ENCODE measurements at places on chromosomes 13 and 19.
A peak's percentile ranks its signal among the peaks of the same experiment; 100 is the strongest.

DNA sequence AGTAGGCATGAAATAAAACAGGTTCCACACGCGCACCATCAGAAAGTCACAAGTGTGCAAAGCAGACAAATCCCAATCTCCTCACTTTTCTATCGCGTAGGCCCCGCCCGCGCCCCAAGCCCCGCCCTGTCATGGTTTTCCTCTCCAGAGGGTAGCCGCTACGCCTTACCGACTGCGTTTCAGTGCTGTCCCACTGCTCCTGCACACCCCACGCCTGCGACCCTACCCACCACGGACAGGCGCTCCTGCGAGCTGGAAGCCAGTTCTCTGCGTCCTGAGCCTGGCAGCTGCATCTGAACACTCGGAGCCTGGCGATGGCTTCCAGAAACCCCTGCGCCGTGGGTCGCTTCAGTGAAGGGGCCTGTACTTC is 379 bp upstream of the ZNF470 start:
- no peak for DNase-seq

- no peak for DNase-seq
These were observed 1.8 kb upstream of the LILRB4 start for GRCh38 chr19:54660964-54661363.

DNA sequence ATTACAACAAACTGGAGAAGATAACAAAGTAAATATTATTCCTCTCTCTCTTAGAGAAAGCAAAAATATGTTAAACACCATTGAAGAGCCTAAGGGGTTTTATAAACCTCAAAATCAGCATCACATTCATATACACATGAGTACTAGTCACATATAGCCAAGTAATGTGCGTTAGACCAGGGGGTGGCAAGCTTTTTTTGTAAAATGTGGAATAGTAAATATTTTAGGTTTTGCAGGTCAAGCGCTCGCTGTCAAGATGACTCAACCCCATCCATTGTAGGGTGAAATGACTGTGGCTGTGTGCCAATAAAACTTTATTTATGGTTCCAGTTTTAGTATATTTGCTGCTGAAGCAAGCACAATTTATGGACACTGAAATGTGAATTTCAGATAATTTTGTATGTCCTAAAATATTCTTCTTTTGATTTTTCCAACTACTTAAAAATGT is 21.7 kb downstream of the RFX2 start:
- no peak for DNase-seq

DNA sequence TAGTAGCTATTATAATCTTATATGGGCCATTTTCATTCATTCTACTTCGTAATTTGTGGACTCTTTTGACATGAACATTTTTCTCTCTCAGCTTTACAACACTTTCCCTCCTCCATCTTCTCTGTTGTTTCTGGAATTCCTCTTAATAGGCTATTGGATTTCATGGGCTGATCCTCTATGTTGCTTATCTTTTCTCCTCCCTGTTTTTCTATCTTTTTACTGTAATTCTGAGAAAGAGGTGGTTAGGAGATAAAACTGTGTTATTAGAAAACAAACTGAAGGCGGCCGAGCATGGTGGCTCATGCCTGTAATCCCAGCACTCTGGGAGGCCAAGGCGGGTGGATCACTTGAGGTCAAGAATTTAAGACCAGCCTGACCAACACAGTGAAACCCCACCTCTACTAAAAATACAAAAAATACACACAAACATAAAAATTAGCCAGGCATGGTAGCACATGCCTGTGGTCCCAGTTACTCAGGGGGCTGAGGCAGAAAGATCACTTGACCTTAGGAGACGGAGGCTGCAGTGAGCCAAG is 188.1 kb downstream of the UGGT2 start:
- DNase-seq = no peak

GRCh38 chr13:41652735-41653361 is 195.5 kb downstream of the RGCC start:
- no peak for DNase-seq

DNA sequence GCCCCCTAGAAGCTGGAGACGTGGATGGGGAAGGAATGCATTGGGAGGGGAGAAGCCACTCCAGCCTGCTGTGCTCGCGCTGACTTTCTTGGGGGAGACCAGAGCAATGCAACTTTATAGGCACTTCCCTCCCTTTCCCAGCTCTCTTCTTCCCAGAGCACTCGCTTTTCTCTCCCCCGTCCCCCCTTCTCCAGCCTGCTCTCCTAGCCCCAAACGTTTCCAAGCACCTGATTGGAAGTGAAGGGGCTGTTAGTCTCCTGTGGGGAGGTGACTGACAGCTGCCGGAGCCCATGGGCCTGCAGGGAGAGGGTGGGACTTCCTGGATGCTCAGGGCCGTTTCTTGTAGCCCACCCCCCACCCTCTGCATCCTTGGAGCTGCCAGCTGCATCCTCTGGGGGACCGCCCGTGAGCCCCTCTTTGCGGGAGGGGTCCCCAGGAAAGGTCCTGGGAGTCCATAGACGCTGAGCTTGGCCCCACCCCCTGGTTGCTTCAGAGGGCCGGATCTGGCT is 2.5 kb downstream of the HDGFL2 start:
- no peak for DNase-seq

GRCh38 chr13:40987606-40988280 is 31.4 kb downstream of the ELF1 start:
- DNase-seq = no peak

DNA sequence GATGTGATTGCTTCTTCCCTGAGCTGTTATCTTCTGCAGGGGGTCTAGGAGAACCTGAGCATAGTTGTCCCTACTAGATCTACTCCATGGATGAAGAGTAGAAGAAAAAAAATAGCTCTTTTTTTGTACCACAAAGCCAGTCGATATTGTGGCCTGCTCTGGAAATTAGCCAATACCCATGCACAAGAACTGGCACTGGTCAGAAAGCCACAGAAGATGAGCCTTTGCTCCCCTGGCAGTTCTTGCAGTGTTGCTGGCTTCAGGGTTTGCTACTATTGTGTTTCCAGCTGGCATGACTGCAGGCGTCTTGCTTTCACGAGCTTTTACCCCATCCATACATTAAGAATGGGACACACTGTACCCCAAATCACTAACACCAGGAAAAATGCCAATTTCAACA is 547.7 kb upstream of the KLF12 start:
- DNase-seq = no peak

- DNase-seq = peak; percentile 89
These were observed at the start of gene NDFIP2 for GRCh38 chr13:79480954-79481684. NDFIP2 (plus strand) TSS chr13:79481155; CDS start chr13:79481204, 49 bp downstream.

- DNase-seq = no peak
These were observed 1.3 kb downstream of the PRR22 start for GRCh38 chr19:5782945-5783919.

- DNase-seq = peak; percentile 70
These were observed 808 bp downstream of the DNMT1 start for GRCh38 chr19:10193790-10194499.

GRCh38 chr19:288911-289310 is 2.3 kb downstream of the PLPP2 start:
- no peak for DNase-seq

- no peak for DNase-seq
These were observed 1296.5 kb upstream of the SPRY2 start for GRCh38 chr13:81637457-81637856.

- DNase-seq = no peak
These were observed 24.9 kb downstream of the SIGLEC7 start for GRCh38 chr19:51166846-51167490.

DNA sequence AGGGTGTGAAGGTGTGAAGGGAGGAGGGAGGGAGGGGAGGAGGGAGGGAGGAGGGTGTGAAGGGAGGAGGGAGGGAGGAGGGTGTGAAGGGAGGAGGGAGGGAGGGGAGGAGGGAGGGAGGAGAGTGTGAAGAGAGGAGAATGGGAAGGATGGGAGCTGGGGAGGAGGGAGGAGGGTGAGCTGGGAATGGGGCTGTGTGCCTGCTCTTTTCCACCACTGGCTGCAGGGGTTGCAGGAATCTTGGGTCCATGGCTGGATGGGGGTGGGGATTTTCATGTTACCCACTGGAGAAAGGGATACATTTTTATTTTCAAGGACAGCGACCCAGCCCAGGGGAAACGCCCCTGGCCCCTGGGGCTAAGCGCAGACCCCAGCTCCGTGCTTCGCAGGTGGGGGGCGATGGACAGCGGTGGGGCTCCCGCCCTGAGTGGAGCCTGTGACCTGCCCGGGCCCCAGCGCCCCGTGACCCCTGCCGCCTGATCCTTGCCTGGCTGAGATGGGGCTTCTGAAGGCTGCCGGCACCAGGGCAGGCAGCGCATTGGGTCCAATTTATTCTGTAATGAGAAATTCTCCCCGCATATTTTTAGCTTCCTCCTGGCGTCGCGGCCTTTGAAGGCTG is 3.0 kb upstream of the EFNA2 start:
- no peak for DNase-seq

DNA sequence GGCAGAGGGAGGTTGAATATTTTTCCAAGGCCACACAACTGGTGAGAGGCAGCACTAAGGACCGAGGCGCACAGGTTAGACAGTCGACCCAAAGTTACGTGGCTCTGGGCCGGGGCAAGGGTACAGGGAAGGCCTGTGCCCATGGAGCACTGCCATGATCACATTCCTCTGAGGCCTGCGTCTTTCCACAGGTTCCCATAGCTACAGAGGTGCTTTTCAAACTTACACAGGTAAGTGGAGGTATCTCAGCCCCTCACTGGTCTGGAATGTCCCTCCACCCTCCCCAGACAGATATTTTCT is 814 bp downstream of the ZNF211 start:
- no peak for DNase-seq

DNA sequence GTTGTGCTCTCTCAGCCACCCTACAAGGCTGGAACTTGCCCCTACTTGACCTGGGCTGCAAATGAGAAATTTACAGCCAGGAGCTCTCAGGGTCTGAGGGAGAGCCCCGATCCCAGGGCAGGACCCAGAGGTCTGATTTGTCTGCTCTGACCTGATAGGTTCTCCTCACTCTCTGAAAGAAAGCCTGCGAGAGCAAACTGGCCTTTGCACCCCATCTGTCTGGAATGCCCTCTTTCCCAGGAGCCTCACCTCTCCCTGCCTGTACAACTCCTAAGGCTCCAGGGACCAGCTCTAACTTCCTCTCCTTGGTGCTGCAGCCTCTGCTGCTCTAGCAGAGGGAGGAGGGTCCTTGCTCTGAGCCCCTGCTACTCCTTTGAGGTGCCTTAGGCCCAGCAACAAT is 137.8 kb downstream of the UQCRFS1 start:
- no peak for DNase-seq

GRCh38 chr19:28307487-28307886 is 905.5 kb downstream of the UQCRFS1 start:
- DNase-seq = no peak

DNA sequence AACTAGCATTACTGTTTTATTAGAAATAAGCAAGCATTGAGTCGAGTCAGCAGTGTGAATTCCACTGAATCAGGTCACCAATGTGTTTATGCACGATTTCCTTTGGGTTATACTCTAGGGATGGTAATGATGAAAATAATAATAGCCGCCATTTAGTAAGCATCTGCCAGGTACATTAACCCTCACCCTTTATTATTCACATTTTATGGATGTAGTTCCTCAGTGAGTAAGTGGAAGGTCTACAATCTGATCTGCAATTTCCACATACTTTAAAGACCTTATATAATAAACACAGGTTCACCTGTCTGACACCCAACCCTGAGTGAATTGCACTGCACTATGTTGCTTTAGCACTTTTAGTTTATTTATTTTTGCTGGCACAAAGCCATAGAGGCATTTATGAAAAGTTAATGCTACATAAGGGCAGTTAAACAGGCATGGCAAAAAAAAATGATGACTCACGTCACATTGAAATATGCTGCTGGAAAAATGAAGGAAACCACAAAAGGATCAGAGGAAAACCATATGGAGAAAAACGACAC is 122.4 kb downstream of the TRPC4 start:
- no peak for DNase-seq

GRCh38 chr19:5803752-5804515 is 933 bp upstream of the NRTN start:
- DNase-seq = peak; percentile 80

DNA sequence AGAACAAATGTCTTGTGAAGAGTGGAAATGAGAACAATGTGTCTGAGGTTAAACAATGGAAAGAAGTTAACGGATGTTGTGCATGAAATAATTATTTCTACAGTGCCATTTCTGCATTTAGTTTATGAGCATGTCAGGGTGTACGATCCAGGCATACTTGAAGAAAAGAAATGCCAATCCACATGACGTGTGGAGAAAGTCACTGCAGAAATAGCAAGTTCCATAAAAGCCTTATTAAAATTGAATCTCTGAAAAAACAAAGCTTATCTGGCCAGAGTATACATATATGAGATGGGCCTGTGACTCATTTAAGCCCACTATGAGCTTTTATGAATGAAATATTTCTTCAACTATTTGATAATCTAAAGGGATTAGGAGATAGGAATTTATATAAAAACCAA is 426.1 kb downstream of the EFNB2 start:
- no peak for DNase-seq

- peak; percentile 74 for DNase-seq
These were observed 11.1 kb upstream of the ARRDC2 start for GRCh38 chr19:17996826-17997316.

DNA sequence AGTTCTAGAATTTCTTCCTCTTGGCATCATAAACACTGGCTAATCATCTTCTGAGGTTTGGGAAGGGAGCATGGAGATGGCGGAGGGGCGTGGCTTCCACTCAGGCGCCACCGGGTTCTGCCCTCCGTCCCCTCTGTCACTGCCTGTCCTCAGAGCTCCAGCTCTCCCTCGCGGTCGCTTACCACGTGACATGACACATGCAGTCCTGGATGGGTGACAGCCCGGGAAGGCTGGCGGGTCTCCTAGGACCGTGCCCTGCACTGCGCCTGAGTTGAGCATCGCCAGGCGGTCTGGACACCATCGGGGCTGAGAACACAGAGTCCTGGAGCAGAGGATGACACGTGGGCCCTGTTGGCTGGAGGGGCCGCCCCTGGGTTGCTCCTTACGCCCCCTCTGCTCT is 123.3 kb downstream of the RAB20 start:
- DNase-seq = no peak

- DNase-seq = no peak
These were observed 442 bp downstream of the REXO1 start for GRCh38 chr19:1847684-1848398.

DNA sequence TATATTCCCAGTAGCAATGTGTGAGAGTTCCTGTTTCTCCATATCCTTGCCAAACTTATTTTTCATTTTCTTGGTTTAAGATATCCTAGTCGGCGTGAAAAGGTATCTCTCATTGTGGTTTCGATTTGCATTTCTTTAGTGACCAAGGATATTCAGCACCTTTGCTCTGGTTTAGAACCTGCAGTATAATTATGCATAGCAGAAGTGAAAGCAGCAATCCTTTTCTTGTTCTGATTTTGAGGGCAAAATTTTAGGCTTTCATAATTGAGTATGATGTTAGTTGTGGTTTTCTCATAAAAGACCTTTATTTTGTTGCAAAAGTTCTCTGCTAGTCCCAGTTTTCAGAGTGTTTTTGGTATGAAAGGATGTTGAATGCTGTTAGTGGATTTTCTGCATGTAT is 491.0 kb downstream of the FGF9 start:
- no peak for DNase-seq
